Upper lobe of right lung (tissue), 1 donor: ENCODE measurements at places on chromosomes 7 and 10. TPM values are rescaled to one million over a fixed set of nuclear protein-coding genes. Genes with fewer than 3 reads are reported as not detected.

The GIGYF1 gene
- 44.5 TPM for total RNA-seq

- DNase-seq: no peak
These were observed 120.8 kb downstream of the NRCAM start for GRCh38 chr7:108335269-108335918.

GRCh38 chr7:157426463-157427301 lies 89.9 kb downstream of the DNAJB6 start:
- no peak for DNase-seq

- DNase-seq: no peak
These were observed 68.0 kb upstream of the CTTNBP2 start for GRCh38 chr7:117941138-117941810.

- DNase-seq: no peak
These were observed 11.8 kb downstream of the FAS start for GRCh38 chr10:89002226-89002978.

The VWDE gene
- 0.90 TPM for total RNA-seq

The ACHE gene
- total RNA-seq: 2.9 TPM

GRCh38 chr10:64726466-64726865 lies 1205.3 kb downstream of the REEP3 start:
- no peak for DNase-seq

The PON1 gene
- total RNA-seq: 0.49 TPM

The OR2A12 gene
- not detected for total RNA-seq

GRCh38 chr7:2037808-2038522 lies 194.8 kb downstream of the MAD1L1 start:
- peak; percentile 40 for DNase-seq

DNA sequence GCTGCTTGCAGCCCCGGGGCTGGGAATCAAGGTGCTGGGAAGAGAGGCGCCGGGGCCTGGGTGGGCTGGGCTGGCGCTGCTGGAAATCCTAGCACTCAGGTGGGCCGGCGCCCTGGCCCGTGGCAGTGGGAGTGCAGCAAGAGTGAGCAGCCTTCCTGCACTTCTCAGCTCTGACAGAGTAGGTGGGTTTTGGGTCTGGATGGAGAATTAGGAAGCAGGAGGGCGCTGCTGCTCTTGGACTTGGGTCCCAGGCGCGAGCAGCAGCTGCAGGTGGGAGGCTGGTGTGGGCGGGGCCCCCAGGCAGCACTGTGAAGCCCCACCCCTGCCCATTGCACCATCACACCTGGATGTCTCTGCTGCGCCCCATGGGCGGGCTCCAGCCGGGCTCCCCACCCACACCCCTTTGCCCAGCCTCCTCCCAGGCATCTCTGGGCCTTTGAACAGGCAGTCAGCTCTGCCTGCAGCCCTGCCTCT lies 6.0 kb downstream of the BRI3 start:
- peak; percentile 88 for DNase-seq

The NXPH1 gene
- total RNA-seq: not detected

- DNase-seq: no peak
These were observed 16.5 kb upstream of the WIPI2 start for GRCh38 chr7:5173496-5173895.

The MMD2 gene
- total RNA-seq: not detected

DNA sequence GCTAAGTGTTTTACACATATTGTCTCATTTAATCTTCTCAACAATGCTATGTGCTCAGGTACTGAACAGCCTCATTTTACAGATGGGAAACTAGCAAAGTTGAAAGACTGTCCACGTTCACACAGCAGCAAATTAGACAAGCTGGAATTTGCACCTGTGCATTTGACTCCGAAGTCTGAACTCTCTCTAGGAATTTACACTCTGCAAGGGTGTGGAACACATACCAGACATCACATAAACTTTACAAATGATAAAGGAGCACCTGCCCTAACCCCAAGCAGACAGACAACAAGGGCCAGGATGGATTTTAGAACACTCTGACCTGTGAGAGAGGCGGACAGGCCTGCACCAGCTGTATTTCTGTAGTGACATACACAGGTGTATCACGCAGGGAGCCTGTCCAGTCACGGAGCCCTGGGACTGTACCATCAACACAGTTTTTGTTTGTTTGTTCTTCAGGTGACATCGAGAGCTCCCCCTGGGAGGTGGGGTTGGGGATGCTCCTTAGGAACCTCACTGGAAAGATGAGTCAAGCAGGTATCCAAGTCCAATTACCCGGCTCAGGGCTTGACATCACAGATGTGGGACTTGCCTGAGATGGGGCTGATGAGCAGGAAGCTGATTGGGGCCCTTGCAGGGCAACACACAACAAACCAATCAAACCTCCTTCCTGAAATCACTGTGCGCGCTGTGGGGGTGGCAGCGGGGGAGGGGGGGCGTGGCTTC lies 31.0 kb downstream of the MKI67 start:
- no peak for DNase-seq

DNA sequence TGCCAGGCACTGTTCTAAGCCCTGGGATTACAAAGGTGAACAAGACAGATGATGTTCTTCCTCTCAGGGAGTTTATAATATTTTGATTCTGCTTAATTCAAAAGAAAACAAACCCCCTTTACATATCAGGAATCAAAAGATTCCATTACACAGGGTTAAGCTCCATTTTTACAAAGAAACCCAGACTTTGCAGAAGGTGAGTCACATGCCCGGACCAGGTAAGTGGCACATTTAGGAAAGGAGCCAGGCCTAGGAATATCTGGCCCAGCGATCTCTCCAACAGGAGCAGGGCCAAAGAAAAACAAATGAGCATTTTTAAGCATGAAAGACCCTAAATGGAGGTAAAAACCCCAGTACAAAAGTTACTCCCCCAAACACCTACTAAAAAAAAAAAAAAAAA lies 1.1 kb downstream of the STN1 start:
- DNase-seq: no peak

GRCh38 chr7:135001390-135002165 lies 15.3 kb downstream of the AGBL3 start:
- no peak for DNase-seq

The FRA10AC1 gene
- 12.0 TPM for total RNA-seq

GRCh38 chr10:11150231-11150731 lies 132.6 kb downstream of the CELF2 start:
- no peak for DNase-seq

The NUDT5 gene
- 49.9 TPM for total RNA-seq

GRCh38 chr7:138834583-138834982 lies 36.6 kb upstream of the ATP6V0A4 start:
- no peak for DNase-seq

GRCh38 chr7:2403718-2404648 lies 572 bp downstream of the CHST12 start:
- peak; percentile 75 for DNase-seq
